Stimulated activated naive B cell treated with anti-CD40 and anti-IgM and Interleukin-4, amounts not matched to agents 10 μg/mL and 1 μg/mL and 100 μg/mL, for 72 hours (primary cell): ENCODE measurements at places on chromosomes 7 and 10.

DNA sequence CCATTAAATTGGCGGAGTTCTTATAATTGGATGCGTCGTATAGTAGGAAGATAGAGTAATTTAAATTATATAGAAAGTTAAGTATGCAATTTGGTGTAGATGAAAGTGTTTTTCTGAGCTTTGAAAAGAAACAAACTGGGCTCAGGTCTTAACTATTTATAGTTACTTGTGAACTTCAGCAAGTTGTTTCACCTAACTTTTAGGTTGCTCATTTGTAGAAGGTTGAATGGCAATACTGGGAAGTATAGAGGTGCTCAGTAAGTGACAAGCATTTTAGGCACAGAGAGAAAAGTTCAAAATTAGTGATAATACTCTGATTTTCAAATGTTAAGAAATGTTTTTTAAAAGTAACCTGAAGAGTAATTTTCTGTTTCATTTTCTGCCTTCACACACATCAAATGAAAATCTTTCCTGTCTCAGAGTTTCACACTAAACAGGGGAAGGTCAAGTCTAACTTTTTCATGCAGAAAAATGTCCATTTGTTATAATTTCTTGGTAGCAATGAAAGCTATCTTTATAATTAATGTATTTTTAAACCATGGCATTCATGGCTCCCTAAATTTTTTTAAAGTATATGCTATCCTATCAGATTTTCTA, 146.5 kb downstream of the PHF14 start:
- DNase-seq: no peak

DNA sequence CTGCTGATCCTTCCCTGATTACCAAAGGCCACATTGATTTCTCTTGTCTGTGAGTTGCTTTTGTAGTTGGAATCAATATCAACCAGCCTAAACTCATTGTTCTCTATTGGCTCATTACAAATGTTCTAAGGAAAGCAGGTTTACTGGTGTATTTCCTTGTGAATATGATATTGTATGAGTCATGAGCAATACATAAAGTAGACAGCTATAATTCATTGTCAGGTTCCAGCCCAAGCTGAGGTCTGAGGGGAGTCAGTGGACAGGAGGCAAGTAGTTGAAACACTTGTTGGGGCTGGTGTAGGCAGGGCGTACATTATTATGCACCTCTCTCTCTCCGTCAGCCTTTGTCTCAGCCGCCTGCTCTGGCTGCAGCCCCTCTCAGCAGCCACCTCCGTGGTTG, 451.7 kb downstream of the IPMK start:
- no peak for DNase-seq

GRCh38 chr7:6631605-6632004, 5.5 kb upstream of the ZNF316 start:
- no peak for DNase-seq

DNA sequence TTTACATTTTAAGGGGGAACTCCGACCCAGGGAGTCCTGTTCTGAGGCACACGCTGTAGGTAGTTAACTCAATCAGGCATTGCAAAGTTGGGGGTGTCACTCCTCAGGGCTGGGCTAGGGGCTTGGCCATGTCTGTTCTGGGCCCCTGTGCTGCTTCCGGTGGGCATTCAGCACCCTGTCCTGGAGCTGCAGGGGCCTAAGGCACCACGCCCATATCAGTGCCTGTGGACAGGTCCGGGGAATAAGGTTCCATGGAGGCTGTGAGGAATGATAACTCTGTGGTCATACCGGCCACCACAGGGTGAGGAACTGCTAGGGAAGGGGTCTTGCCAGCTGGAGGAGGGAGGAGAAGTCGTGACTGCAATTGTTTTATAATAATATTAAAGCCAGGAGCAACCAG, 539.1 kb upstream of the FOXK1 start:
- no peak for DNase-seq

DNA sequence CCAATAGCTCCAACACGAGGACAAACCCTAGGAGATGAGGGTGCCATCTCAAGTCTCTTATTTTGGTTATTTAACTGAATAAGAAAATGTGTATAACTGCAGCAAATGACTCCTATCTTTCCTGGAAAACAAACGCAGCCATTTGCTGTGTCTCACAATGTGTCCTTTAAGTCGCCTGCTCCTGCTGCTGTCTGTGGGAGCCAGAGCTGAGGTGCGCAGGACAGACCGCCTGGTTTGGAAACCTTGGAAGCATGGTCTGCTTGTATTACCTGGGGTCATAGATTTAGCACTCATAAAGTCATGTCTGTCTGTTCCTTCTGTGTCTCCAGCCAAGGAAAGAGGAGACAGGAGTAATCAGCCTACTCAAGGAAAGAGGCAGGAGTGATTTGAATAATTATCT, 760.2 kb downstream of the GRID1 start:
- no peak for DNase-seq

DNA sequence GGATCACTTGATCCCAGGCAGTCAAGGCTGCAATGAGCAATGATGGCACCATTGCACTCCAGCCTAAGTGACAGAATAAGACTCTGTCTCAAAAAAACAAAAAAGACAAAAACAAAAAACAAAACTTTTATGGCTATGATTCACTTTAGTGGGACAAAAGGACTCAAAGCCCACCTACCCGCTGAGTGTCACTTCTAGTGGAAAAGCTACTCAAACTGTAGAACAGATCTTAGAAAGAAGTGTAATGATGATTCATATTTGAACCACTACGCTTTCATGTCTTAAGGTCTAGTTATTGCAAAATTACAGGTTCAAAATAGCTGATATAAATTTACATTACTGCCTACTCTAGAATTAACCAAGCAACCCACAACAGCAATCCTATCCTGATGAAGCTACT, 47.1 kb upstream of the OTUD1 start:
- no peak for DNase-seq

DNA sequence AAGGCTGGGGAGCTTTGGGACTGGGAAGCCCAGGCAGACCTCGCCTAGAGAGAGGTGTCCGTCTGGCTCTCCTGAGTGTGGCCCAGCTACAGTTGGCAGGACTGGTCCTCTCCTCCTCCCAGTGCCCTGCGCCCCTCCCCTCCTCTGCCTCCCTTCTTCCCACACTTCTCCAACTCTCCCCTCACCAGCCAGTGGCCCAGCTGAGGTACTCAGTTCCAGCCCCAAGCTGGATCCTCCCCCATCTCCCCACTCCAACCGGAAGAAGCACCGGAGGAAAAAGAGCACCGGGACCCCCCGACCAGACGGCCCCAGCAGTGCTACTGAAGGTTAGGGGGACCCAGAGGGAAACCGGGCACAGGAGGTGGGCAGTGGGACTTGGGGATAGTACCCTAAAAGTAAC, 27.7 kb downstream of the GBX1 start:
- DNase-seq: no peak

DNA sequence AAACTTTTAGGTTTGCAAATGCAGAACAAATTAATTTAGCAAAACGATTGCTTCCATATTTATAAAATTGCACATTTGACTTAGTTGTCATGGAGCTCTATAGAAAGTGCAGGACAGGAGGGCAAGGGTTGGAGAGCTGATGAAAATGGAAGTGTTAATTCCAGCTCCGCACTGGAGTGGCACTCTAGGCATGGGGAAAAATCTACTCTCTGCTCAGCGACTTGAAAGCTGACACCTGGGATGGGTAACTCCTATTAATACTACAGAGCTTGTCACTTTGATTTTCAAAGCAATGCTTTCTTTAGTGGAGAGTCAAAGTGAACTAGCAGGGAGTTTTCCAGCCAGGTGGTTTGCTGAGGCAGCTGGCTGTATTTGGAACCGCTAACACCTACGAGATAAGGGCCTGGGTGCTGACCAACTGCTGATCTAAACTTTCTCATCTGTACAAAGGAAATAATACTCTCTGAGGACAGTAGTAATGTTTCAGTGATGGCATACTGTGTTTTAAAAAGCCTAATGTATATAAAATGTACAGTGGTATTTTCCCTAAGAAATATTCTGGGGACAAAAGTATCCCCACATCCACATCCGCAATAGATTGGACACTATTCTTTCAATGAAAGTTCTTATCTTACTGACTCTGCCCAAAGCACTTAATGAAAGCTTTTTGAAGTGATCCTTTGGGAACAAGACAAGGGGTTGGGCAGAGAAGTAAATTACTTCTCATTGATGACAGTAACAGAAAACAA, 444.3 kb downstream of the GPAM start:
- DNase-seq: no peak

DNA sequence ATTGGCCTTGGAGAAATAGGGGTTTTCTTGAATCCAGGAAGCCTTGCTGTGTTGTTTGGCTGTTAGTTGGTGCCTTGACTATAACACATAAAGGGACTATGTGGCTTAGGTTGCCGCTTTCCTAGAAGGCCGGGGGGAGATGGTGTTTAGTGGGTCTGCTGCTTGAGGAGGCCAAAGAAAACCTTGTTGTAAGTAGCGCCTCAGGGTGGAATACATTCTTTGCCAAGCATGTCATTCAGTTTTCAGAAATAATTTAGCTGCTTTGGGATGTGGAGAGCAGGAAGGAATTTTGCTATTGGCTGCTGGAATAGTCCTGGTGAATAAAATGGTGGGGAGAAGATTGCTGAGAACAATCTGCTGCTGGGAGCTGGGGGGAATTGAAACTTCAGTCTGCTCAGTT, 132.9 kb upstream of the WNT16 start:
- no peak for DNase-seq

DNA sequence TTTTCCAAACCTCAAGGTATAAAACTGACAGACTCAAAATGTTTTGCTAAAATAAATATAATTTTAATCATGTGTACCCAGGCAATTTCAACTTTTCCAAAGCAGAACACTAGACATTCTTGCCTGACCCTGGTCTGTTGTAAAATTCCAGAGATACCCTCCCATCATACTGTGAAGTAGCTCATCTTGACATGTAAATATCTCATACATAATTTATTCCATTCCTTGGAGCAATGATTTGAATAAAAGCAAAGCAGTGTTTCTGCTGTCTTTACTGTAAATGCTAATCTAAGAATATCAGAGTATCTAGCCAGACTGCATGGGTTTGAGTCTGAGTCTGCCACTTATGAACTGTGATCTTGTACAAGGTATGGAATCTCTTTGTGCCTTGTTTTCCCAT, 68.9 kb downstream of the TES start:
- no peak for DNase-seq

- peak; percentile 5 for DNase-seq
These were observed 46.0 kb downstream of the ZNRF2 start for GRCh38 chr7:30330134-30331111.

DNA sequence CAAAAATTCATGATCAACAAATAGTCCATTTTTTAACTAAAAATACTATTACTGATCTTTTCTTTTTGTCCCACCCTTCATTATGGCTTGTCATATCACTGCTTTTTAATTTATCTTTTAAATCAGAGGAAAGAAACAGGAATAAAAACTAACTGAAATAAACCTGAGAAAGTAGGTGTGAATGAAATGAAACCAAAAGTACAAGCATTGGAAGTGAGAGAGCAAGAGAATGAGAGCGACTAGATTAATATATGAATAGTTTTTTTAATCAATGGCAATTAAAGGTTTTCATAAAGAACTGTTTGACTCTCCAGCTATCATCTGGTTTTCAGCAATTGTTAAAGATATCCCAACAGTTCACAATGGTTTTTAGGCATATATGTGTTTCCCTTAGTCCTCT, 137.8 kb downstream of the SPAG6 start:
- DNase-seq: no peak

DNA sequence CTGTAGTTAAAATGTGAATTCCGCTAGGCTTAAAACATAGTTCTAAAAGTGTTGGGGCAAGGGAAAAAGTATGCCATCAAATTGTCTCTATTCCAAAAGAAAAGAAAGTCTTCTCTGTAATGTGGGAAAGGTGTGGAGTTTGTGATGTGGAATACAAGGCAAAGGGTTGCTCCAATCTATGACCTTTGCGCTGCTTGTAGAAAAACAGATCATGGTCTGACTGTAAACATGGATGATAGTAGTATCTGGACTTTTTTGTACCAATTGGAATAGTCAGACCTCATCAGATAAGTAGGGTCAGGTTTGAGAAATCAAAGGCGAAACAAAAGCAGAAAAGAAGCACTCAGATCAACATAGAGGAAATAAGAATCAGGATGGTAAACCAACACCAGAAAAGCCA, 372.3 kb downstream of the TFEC start:
- DNase-seq: no peak

- DNase-seq: no peak
These were observed 36.0 kb upstream of the GLI3 start for GRCh38 chr7:42272793-42273665.

GRCh38 chr10:117399341-117400196, 24.3 kb upstream of the PDZD8 start:
- DNase-seq: no peak

- no peak for DNase-seq
These were observed 68.0 kb upstream of the ZNF438 start for GRCh38 chr10:31099664-31100063.

- no peak for DNase-seq
These were observed 146.3 kb downstream of the CELF2 start for GRCh38 chr10:11163780-11164550.

GRCh38 chr10:15518250-15518649, 147.2 kb upstream of the FAM171A1 start:
- no peak for DNase-seq

GRCh38 chr7:70529914-70530585, 601.9 kb upstream of the GALNT17 start:
- no peak for DNase-seq

DNA sequence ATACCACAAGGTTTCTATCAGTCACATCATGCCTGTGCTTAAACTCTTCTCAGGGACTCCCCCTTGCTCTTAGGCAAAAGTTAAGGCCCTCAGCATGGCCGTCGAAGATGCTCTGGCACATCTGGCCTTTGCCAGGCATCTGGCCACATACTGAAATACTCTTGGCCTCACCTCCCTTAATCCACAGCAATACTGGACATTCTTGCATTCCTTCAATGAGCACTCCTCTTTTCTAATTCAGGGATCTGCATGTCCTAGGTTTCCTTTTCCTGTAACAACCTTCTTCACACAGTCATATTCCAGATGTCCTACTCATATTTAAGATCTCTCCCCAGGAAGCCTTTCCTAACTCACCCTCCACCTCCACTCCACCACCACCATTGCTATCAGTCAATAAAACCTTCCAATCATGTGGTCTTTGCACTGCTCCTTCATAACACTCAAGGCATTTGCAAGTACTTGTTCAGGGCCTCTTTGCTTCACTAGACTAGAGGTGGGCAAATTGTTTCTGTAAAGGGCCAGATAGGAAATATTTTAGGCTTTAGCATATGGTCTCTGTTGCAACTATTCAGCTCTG, 216.6 kb downstream of the KCNMA1 start:
- DNase-seq: no peak

DNA sequence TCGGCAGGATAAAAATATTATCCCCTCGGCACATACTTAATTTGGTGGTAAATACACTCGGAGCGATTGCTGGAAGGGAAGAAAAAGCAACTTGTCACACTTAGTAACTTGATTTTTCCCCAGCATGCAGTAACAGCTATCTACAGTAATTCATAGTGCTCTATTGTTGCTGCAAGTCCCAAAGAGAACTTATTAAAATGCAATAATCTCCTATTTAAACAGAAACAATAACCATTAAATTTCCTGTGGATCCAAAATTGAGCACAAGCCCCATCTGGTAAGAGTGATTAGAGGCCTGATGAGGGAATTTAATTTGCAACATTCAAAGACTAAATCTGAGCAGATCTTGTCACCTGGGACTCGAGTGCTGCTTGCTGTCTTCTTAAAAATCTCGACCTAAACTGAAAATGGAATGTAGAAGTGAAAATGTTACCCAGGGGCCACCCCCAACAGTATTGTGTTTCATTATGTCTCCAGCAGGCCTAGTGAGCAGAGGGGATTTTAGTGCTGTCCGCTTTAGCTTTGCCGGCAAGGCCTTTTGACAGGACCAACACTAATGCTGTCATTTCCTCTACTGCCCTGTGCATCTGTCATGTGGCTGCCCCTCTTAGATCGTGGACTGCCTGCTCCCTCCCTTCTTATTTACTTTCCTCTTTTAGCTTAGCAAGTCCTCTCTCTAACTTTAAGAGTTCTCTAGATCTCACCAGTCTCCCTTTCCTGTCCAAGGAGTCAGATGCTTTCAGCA, 639.7 kb downstream of the AUTS2 start:
- peak; percentile 64 for DNase-seq
